SW 1271 (cell line): ENCODE measurements at places on chromosomes 2 and 18.

- DNase-seq: no peak
Observed at GRCh38 chr2:109264595-109265328, 135.8 kb downstream of the SH3RF3 start.

DNA sequence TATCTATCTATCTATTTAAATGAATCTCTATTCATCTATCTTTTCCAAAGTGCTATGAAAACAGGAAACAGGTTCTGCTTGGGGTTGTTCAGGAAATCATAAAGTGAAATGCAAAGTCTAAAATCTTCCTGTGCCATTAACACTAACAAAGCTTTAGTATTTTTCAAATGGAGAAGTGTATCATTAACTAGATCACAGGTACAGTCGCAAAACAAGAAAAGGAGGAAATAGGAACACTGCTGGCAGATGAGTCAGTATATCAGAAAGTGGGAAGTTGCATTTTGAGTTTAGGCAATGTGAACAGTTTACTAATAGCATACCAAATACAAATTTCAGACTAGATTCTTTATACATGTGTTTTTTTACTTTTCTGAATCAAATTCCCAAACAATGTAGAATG lies 888.5 kb upstream of the FSHR start:
- DNase-seq: no peak

GRCh38 chr2:33491441-33492084 lies 15.1 kb downstream of the RASGRP3 start:
- DNase-seq: no peak

DNA sequence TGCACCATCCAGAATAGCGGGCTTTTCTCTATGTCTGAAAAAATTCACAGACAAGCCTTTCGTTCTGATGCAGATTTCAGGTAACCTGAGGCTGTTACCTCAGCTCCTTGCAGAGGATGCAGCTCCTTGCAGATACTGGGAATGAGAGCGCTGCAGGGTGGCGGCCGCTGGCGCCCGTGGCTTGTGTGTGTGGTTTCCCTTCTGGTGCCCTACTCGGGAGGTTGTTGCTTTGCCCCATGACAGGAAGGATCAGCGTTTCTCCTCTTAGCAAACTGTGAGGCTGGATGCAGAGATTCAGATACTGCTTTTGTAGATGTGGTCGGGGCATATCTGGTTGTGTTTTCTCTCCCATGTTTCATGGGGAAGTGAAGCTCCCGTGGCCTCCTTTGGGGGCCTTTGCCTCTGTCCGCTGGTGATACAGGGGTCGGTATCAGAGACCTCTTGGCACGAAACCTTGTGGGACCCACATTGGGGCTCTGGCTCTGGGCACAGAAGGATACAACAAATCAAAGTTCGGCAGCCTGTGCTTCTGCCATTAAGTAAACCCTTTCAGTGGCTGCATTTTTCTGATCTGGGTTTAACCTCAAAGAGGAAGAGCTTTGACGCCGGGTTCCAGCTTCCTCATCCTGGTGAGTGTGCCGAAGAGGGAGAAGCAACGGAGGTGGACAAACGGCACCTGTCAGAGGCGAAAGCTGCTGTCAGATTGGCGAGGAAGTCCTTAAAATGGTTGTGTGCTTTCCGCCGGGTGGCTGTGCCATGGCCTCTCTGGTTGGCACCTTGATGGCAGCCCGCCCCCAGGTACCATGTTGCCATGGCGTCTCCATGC lies 127.8 kb downstream of the MBP start:
- DNase-seq: no peak

DNA sequence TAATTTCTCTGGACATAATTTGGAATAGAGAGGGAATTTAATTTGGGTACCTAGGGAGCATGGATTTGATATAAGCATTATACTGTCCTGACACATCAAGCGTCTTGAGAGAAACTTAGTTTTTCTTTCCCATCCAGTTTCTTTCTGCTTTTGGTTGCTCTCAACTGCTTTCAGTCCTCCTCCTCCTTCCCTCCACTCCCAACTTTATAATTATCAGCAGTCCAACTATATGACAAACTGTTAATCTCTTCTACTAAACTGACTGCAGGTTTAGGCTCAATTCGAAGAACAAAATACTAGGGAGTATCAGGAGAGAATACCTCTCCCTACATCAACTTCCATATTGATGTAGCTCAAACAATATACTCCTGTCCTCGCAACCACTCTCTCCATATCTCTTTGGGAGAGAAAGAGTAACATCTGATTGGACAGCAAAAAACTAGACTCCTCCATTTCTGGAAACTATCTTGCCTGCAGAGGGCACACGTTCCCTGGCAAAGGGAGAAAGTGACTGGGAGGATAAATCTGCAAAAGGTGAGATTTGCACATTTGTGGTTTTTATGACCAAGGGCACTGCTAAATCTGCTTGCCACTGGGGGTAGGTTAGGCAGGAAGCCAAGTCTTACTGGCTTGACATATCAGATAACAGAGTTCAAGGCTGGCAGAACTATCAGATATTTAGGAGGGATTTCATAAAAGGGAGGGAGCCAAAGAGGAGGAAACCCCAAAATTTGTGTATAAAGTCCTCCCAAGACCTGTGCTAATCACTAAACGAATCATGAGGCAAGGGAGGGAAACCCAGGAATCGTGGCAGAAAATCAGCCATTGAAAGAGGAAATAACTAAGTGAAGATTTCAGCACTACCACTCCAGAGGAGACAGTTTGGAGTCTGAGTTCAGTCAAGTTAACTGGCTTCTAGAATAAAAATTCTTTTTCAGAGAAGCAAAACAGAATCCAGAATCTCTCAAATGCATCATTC lies 40.0 kb downstream of the ICA1L start:
- peak; percentile 61 for DNase-seq

DNA sequence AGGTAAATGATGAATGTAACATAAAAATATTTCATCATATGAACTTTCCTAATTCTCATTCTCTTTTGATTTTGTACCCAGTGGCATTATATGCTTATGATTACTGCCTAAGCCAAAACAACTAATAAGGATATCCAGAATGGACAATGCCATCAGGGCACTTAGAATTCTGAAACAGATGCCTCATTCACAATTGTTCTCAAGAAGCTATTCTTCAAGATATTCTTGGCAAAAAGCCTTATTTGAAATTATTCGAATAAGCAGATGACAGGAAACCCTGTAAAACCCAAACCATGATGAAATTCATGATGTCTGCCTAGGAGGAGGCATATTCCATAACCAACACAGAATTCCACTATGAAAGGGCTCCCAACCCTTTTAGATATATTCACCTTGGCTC lies 353.2 kb upstream of the TRIB2 start:
- DNase-seq: no peak

- DNase-seq: no peak
Observed at GRCh38 chr2:27907547-27907946, 17.0 kb downstream of the BABAM2 start.

DNA sequence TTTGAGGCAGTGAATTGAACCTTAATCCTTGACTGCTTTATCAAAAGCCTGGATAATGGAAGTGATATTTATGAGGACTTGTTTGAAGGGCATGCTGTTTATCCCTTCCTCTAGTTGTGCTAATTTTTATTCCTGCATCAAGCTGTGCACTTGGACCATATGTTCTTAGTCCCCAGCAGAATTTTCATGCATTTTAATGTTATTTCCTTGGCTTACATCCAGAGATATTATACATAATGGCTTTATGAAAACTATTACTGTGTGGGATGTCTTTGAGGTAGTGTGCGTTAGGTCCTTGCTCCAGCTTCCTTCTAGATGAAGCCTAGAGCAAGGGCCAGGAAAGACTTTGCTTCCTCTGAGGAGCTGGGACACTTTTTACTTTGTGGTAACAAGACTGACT lies 378.4 kb downstream of the LPIN1 start:
- DNase-seq: no peak

GRCh38 chr2:71748227-71748626 lies 294.9 kb downstream of the DYSF start:
- DNase-seq: no peak

GRCh38 chr2:120302301-120302700 lies 43.6 kb upstream of the INHBB start:
- no peak for DNase-seq

- peak; percentile 26 for DNase-seq
Observed at GRCh38 chr2:179595284-179595683, 266.1 kb downstream of the ZNF385B start.

GRCh38 chr2:38164881-38165280 lies 88.9 kb upstream of the CYP1B1 start:
- DNase-seq: no peak

GRCh38 chr18:56647071-56647470 lies 4.1 kb upstream of the WDR7 start:
- DNase-seq: no peak

- DNase-seq: no peak
Observed at GRCh38 chr2:191018643-191019119, 4.7 kb upstream of the STAT1 start.

- DNase-seq: no peak
Observed at GRCh38 chr18:11251891-11252270, 102.5 kb upstream of the PIEZO2 start.

DNA sequence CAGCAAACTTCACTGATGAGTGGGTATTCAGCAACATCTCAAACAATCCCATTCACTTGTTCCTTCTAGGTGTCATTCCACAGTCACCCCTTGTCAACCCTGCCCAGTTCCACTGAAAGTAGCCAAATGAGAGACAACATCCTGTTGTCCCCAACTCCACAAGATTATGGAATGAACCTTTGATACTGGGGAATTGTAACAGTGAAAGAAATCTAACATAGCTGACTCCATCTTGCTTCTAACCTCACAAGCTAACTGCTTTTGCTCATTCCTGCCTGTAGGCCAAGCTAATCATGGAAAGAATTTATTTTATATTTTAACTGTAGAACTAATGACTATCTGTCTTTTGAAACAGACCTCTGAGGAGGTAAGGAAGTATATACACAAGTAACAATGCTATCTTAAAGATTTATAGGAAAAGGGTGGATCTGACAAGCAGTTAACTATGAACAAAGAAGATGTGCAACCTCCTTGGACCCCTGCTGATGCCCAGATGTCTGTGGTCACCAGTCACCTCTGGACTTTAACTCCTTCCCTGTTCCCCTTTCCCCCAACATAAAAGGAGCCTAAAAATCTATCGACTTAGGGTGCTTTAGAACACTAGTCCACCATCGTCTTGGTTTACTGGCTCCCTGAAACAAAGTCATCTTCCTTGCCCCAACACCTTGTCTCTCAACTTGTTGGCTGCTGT lies 6.9 kb upstream of the ANXA4 start:
- no peak for DNase-seq

GRCh38 chr2:77268626-77269025 lies 253.6 kb downstream of the LRRTM4 start:
- DNase-seq: no peak

GRCh38 chr2:27921880-27922547 lies 31.5 kb downstream of the BABAM2 start:
- DNase-seq: no peak

DNA sequence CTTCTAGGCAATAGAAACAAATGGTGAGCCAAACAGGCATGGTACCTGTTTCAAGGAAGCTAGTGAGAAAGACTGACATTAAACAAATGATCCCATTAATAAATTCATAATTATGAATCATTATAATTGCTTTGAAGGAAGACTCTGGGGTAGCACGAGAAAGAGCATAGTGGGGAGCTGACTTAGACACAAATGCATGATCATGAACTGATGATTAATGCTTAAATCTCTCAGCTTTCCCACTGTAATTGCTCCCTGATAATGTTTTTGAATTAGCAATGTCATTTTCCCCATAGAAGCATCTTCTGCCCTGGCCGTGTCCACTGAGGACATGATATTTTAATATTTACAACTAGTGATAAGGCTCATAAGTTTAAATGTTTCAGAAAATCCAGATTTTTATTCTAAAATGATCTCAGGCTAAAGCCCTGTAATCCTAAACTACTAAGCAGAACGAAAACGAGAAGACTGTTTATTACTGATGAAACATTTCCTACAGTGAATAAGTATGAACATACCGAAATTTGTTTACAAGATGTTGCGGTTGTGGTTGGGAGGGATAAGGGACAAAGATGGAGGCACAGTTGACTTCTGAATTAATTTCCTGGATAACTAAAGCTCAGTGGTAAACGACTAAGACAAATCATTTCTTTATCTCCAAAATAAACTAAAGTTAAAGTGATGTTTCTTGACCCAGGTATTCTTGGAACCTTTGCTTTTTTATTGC lies 47.3 kb upstream of the TACR1 start:
- DNase-seq: no peak

GRCh38 chr2:202387608-202388342 lies 11.6 kb downstream of the BMPR2 start:
- no peak for DNase-seq

DNA sequence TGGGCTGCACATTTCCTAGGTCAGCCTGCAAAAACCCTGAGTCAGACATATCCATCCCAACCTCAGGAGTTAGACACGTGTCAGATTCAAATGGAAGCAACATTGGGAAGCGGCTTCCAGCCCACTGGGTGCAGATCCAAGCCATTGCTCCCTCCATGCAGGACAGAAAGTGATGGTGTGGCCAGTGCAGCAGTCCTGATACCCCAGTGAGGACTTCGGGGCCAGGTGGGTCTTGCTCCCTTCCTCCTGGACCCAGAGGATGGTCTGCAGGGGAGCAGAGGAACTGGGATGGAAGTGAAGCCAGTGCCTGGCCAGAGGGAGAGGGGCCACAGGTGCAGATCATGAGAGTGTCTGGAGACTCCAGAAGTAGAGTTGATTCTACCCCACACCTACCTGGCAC lies 252.0 kb downstream of the FAM210A start:
- DNase-seq: no peak

DNA sequence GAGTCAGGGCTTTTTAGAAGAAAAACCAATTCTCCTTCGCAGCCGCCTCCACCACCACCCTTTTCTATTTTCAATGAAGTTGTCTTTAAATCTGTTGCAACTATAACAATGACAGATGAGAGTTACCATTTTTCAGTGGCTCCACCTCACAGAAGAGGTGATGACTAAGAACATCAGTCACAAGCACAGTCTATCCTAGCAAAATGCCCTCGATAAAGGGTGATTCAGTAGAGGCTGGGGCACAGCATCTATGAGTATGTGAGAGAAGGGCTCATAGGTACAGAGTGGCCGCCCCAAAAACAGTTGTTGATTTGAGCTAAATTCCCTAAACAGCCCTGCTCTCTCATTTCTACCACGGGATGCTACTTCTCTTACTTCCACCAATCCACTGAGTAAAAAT lies 310.8 kb upstream of the MGAT5 start:
- DNase-seq: no peak

GRCh38 chr2:232857158-232857563 lies 12.9 kb upstream of the SNORC start:
- no peak for DNase-seq

GRCh38 chr2:143477714-143478443 lies 348.7 kb downstream of the ARHGAP15 start:
- DNase-seq: no peak

- DNase-seq: no peak
Observed at GRCh38 chr18:13893418-13893760, 21.9 kb downstream of the MC2R start.
